ENCODE measurements at places on chromosomes 2 and 18. TPM values are rescaled to one million over a fixed set of nuclear protein-coding genes. Genes with fewer than 3 reads are reported as not detected.

AFF3 gene
- 13.9 TPM for total RNA-seq

ETAA1 gene
- 8.1 TPM for total RNA-seq

RBMS1 gene
- 73.6 TPM for total RNA-seq

C2orf66 gene
- not detected for total RNA-seq

RSAD2 gene
- total RNA-seq: not detected

DYNAP gene
- total RNA-seq: not detected

MARCHF4 gene
- total RNA-seq: 3.1 TPM

M1AP gene
- not detected for total RNA-seq

PKP4 gene
- 37.5 TPM for total RNA-seq

PTPRN gene
- 5.2 TPM for total RNA-seq

CPLX4 gene
- not detected for total RNA-seq

COBLL1 gene
- 1.1 TPM for total RNA-seq

SH2D6 gene
- total RNA-seq: 0.36 TPM

CDK15 gene
- total RNA-seq: 33.0 TPM

ACVR1C gene
- total RNA-seq: 0.18 TPM

CIB4 gene
- total RNA-seq: not detected

ST8SIA5 gene
- total RNA-seq: not detected

NYAP2 gene
- not detected for total RNA-seq

CNTNAP5 gene
- not detected for total RNA-seq

LIPG gene
- under 0.01 TPM for total RNA-seq

RAB6C gene
- total RNA-seq: not detected

HS1BP3 gene
- 9.0 TPM for total RNA-seq

RNPEPL1 gene
- total RNA-seq: 3.9 TPM

TCF7L1 gene
- 0.72 TPM for total RNA-seq

VWC2L gene
- not detected for total RNA-seq

CLEC4F gene
- not detected for total RNA-seq
